NCI-H1930 (cell line): ENCODE measurements at places on chromosomes 4 and X.

DNA sequence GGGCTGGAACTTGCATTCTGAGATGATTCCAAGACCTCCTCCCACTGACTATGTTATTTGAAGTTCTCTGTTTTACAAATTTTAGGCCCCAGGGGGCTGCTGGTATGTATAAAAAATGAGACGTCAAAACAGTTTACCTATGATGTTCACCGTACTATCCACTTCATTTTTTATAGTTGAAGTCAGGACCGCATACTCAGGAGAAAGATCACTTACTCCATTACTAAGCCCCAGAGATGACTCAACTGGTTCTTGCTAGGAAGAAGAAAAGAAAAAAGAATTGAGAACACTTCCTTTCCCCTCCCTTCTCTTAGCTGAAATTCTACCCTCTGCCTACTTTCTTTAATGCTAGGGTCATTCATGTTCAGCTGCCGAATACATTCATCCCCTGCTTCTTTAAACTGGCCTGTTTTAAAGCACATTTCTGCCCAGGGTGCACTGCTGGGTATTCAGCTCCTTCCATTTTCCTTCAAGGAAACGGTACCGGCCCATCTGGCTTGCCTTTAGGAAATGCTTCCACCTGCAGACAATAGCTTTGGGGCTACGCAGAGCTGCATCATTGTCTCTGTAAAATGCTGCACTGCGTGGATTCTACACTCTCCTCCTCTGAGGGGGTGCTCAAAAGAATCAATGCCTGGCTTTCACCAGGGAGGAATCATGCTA lies 66.2 kb downstream of the IRF2 start:
- no peak for DNase-seq

DNA sequence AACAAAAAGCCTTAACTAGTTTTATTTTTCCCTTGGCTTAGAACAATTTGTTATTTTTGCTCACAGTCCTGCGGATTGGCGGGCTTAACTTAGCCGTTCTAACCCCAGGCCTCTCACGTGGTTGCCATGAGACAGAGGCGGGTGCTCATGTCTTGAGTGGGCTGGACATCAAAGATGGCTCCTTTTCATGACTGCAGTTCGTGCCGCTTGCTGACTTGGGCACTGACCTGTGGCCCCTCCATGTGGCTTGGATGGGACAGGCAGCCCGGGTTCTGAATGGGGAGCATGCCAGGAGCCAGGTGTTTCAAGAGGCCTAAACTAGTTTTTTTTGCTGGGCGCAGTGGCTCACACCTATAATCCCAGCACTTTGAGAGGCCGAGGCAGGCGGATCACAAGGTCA lies 40.7 kb downstream of the CDS1 start:
- no peak for DNase-seq

GRCh38 chr4:6957994-6958393 lies 48.4 kb downstream of the TBC1D14 start:
- DNase-seq, result no peak

- no peak for DNase-seq
Measured at GRCh38 chr4:88857588-88857987, 160.0 kb upstream of the NAP1L5 start.

- DNase-seq, result no peak
Measured at GRCh38 chr4:141077611-141078225, 55.6 kb downstream of the RNF150 start.

GRCh38 chrX:71453056-71453455 lies 79.8 kb upstream of the OGT start:
- DNase-seq, result no peak

DNA sequence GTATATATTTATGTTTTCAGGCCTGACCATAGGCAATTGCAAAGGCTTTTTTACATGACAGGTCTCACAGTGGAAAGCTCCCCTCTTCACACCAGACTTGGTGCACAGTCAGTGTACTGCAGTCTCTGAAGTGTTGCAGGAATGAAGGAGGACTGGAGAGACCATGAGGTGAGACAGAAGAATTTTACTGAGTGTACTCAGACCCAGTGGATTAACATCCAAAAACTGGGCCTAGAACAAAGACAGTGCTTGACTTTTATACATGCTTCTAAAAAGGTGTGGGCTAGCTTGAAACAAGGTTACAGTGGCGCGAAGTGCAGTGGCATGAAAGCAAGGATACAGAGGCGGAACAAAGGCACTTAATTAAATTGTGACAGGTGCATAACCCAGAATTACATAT lies 822.9 kb downstream of the RAPGEF2 start:
- DNase-seq, result no peak

DNA sequence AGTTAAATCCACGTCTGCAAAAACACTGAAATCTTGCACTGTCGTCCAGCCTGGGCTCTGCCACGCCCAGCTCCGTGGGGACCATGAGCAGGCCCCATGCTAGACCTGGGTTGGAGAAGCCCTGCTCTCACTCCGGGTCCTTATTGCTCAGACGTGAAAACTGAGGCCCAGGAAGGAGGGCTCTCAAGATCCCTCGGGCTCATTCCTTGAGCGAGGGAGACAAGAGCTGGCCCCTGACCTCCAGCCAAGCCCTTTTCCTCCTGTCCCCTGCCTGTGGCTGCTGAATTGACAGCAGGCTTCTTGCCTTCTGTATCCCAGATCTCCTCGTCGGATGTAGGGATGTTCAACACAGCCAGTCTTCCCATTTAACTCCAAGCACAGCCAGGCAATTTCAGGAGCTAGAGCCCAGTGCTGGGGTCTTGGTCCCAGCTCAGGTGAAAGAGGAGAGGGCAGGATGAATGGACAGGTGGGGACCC lies 109.5 kb downstream of the CPZ start:
- no peak for DNase-seq

DNA sequence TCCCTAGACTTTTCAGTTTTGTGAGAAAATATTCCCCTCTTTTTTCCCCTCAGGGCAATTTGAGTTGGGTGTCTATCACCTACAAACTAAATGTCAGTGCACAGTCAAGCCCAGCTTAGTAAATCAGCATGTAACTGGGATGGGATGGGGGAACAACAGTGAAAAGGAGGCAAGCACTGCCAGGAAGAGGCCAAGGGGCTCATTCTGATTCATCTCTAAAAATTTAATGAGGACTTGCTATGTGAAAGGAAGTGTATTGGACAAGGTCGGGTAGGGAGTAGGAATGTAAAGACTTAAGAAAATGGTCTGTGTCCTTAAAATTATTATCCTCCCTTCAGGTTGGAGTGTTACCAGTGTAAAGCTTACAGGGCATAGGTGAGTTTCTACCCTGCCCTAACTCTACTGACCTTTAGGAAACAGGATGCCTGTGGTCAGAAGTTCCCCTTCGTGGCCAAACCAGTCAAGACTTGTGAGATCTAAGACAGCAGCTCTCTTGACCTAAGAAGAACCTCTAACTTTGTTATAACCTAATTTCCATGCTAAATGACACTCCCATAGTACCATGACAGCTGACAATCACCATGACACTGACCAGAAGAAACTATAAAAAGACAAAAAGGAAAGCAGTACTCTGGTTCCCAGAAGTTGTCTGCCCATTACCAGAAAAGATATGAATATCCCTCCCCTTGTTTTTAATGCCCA lies 194.4 kb upstream of the LDB2 start:
- no peak for DNase-seq

GRCh38 chr4:174154215-174154854 lies 129.1 kb downstream of the FBXO8 start:
- DNase-seq, result no peak

DNA sequence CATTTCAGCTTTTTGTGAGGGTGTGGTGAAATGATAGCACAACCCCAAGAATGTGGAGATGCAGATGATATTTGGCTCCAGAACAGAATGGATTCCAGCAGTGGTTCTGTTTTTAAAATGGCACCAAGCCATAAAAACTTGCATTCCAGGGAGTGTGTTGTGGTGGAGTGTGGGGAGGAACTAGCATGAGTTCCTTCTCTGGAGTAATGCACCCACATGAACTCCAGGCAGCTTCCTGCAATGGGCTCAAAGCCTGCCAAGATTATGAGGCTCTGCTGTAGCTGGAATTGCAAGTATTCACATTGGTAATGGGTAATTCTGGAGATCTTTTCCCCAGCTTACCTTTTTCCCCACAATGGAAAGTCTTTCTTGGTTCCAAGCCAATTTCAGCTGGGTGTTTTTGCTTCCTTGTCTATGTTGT lies 161.4 kb downstream of the RAB28 start:
- DNase-seq, result no peak

DNA sequence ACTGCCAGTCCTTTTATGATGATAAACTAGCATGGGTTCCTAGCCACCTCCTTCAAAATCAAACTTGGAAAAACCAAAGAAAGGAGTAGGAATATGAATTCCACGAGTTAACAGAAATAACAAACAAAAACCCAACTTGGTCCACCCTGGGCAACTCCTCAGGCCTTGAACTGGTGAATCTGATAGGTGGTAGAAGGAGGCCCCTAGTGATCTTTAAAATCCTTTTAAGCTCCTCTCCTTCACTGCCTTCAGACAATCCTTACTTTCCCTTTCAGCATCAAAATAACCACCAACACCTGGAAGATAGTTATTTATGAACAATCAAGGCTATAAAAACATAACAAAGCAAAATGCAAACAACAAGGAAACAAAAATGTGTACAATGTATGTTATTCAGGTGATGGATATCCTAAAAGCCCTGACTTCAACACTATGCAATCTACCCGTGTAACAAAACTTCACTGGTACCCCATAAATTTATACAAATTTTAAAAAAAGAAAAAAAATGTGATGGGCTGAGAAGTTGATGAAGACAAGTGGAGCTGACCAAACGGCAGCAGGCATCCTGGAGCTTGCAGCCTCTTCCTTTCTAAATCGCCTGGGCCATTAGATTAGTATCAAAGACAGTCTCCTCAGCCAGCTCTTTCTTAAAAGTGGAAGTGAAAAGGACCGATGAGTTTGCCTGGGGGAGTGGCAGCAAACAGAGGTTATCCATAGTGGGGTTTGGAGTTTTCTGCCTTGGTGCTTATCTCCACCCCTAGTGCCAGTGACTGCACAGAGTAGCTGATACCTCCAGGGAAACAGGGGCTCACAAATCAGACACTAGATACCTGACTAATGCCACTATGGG lies 179.6 kb downstream of the TMA16 start:
- DNase-seq, result no peak

- no peak for DNase-seq
Measured at GRCh38 chrX:148448686-148449085, 51.7 kb upstream of the AFF2 start.

GRCh38 chrX:43958529-43958928 lies 14.7 kb downstream of the NDP start:
- peak; percentile 46 for DNase-seq

- no peak for DNase-seq
Measured at GRCh38 chr4:181728305-181728966, 514.8 kb upstream of the TENM3 start.

GRCh38 chrX:151870602-151871001 lies 42.1 kb upstream of the MAGEA4 start:
- no peak for DNase-seq

- no peak for DNase-seq
Measured at GRCh38 chrX:72254816-72255215, 16.0 kb upstream of the ERCC6L start.

DNA sequence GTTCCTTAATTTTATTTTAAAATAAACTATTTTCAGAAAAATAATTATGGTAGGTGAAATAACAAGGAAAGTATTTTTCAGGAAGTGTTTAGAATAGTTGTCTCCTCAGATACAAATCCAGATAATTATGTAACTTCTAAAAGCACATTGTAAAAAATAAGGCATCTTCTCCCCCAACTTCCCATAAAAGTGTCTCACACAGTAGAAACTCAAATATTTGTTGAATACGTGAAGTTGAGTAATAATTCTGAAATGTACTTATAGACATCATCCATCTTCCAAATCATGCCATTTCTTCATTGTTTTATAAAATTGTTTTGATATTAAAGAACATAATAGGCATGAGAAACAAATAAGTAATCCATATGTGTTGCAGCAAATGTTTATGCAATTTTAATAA lies 18.0 kb downstream of the SHISA3 start:
- no peak for DNase-seq

GRCh38 chr4:8329560-8329858 lies 60.0 kb downstream of the HTRA3 start:
- DNase-seq, result no peak

- DNase-seq, result no peak
Measured at GRCh38 chr4:159702200-159702599, 599.3 kb downstream of the RAPGEF2 start.

- no peak for DNase-seq
Measured at GRCh38 chr4:41614519-41614918, 76.6 kb downstream of the LIMCH1 start.
